A375 (cell line): ENCODE measurements at places on chromosomes 1 and 21. TPM values are rescaled to one million over a fixed set of nuclear protein-coding genes. Genes with fewer than 3 reads are reported as not detected.

The PODN gene
- total RNA-seq, result not detected in 2 replicates

The CD55 gene
- 103 and 120 TPM in 2 replicates for total RNA-seq

The AMY1A gene
- total RNA-seq, result not detected in 2 replicates

The SLAMF9 gene
- 1.8 and 3.1 TPM in 2 replicates for total RNA-seq

The TNFAIP8L2 gene
- total RNA-seq, result not detected in 2 replicates

The FMO5 gene
- total RNA-seq, result 0.29 and 0.53 TPM in 2 replicates

The PCBP3 gene
- total RNA-seq, result 1.1 TPM in 1 of 2 replicates, not detected in the other

The FCER1G gene
- not detected in 2 replicates for total RNA-seq

The GJA9 gene
- not detected in 2 replicates for total RNA-seq

The RAB25 gene
- total RNA-seq, result not detected in 2 replicates

The NBPF4 gene
- total RNA-seq, result not detected in 2 replicates

The MAEL gene
- not detected in 2 replicates for total RNA-seq

The GRIK1 gene
- total RNA-seq, result not detected in 2 replicates

The TARS2 gene
- total RNA-seq, result 35.7 and 40.2 TPM in 2 replicates

The LAMC1 gene
- total RNA-seq, result 359 and 440 TPM in 2 replicates

The LAPTM5 gene
- 0.21 and 0.68 TPM in 2 replicates for total RNA-seq

The SYT14 gene
- total RNA-seq, result 3.2 and 3.8 TPM in 2 replicates

The C1orf115 gene
- 0.48 and 0.68 TPM in 2 replicates for total RNA-seq

The ZNHIT6 gene
- total RNA-seq, result 8.7 and 8.9 TPM in 2 replicates

The LCE3D gene
- not detected in 2 replicates for total RNA-seq

The KCNE2 gene
- not detected in 2 replicates for total RNA-seq

The CHD5 gene
- total RNA-seq, result 0.24 and 0.38 TPM in 2 replicates

The IGSF21 gene
- not detected in 2 replicates for total RNA-seq

The CORT gene
- total RNA-seq, result 0.64 and 0.66 TPM in 2 replicates

The KCNK2 gene
- 0.50 and 0.72 TPM in 2 replicates for total RNA-seq

The DIRAS3 gene
- total RNA-seq, result 0.27 and 1.6 TPM in 2 replicates

The C1orf116 gene
- 0.04 and 0.13 TPM in 2 replicates for total RNA-seq

The SPATA21 gene
- not detected in 2 replicates for total RNA-seq

The CELSR2 gene
- 5.7 and 6.4 TPM in 2 replicates for total RNA-seq

The NKAIN1 gene
- total RNA-seq, result 0.50 and 1.4 TPM in 2 replicates

The KIFAP3 gene
- 16.0 and 22.2 TPM in 2 replicates for total RNA-seq

The CFHR4 gene
- not detected in 2 replicates for total RNA-seq

The RNU1-1 gene
- total RNA-seq, result under 0.01 TPM in 2 replicates

The AMPD1 gene
- total RNA-seq, result not detected in 2 replicates

The DNAJC8 gene
- total RNA-seq, result 65.2 and 65.5 TPM in 2 replicates

The OXCT2 gene
- 14.4 and 16.6 TPM in 2 replicates for total RNA-seq

The FCGR2B gene
- total RNA-seq, result 0.48 TPM in 1 of 2 replicates, not detected in the other

The NFASC gene
- total RNA-seq, result 3.4 and 4.6 TPM in 2 replicates

The SELP gene
- not detected in 2 replicates for total RNA-seq

The DDAH1 gene
- total RNA-seq, result 8.9 and 11.8 TPM in 2 replicates
